ENCODE measurements at places on chromosomes 13 and 19. TPM values are rescaled to one million over a fixed set of nuclear protein-coding genes. Genes with fewer than 3 reads are reported as not detected.

ZNF417 gene
- total RNA-seq = 14.4 TPM

CGB5 gene
- not detected for total RNA-seq

RPL18 gene
- 2,054 TPM for total RNA-seq

PRR22 gene
- 0.26 TPM for total RNA-seq

ATP4B gene
- not detected for total RNA-seq

VSTM2B gene
- total RNA-seq = not detected

CBY2 gene
- total RNA-seq = not detected

NMRK2 gene
- total RNA-seq = not detected

HPN gene
- total RNA-seq = 0.51 TPM

CAPNS1 gene
- 263 TPM for total RNA-seq

C13orf42 gene
- not detected for total RNA-seq

RAVER1 gene
- 4.9 TPM for total RNA-seq

ACER1 gene
- total RNA-seq = not detected

ZNF536 gene
- 0.50 TPM for total RNA-seq

TTC9B gene
- total RNA-seq = not detected

CCDC159 gene
- total RNA-seq = 11.3 TPM

ZNF562 gene
- total RNA-seq = 28.6 TPM

IFNL1 gene
- not detected for total RNA-seq

ZFP28 gene
- 8.0 TPM for total RNA-seq

DIAPH3 gene
- total RNA-seq = 1.8 TPM

IRGC gene
- total RNA-seq = not detected

OR7C1 gene
- not detected for total RNA-seq

CLDN10 gene
- not detected for total RNA-seq

RGL3 gene
- 1.8 TPM for total RNA-seq

ADAMTSL5 gene
- 1.5 TPM for total RNA-seq

ERFL gene
- total RNA-seq = under 0.01 TPM

ZSCAN5B gene
- total RNA-seq = not detected

FFAR2 gene
- not detected for total RNA-seq

IFI30 gene
- 8.8 TPM for total RNA-seq

TEX101 gene
- not detected for total RNA-seq

ENOX1 gene
- total RNA-seq = 7.6 TPM

SPRED3 gene
- total RNA-seq = 1.5 TPM

FGF22 gene
- under 0.01 TPM for total RNA-seq

FBXL12 gene
- 23.1 TPM for total RNA-seq

HS6ST3 gene
- total RNA-seq = not detected

TNFRSF19 gene
- 214 TPM for total RNA-seq
